Stimulated activated CD4-positive, alpha-beta T cell treated with anti-CD3 and anti-CD28 coated beads, Interleukin-2, amount 100 ng/mL, for 48 hours (primary cell): ENCODE measurements at places on chromosomes 5 and 9.

DNA sequence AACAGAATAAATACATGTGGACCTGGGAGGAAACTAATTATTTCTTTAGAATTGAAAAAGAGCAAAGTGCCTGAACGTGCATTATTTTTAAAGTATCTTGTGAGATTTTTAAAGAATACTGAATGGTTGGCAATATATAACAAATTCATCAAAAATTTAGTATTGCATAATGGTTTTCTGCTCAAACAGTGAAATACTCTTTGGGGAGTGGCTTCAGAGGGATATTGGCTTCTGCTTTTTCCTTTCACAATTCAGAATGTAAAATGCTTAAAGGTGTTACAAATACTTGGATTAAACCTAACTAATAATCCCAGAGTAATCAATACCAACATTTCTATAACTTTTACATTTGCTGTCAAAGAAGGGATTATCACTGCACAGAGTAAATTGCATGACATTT, 379.3 kb upstream of the CHD1 start:
- DNase-seq, result no peak

- no peak for DNase-seq
Measured at GRCh38 chr9:17656889-17657288, 78.0 kb downstream of the SH3GL2 start.

DNA sequence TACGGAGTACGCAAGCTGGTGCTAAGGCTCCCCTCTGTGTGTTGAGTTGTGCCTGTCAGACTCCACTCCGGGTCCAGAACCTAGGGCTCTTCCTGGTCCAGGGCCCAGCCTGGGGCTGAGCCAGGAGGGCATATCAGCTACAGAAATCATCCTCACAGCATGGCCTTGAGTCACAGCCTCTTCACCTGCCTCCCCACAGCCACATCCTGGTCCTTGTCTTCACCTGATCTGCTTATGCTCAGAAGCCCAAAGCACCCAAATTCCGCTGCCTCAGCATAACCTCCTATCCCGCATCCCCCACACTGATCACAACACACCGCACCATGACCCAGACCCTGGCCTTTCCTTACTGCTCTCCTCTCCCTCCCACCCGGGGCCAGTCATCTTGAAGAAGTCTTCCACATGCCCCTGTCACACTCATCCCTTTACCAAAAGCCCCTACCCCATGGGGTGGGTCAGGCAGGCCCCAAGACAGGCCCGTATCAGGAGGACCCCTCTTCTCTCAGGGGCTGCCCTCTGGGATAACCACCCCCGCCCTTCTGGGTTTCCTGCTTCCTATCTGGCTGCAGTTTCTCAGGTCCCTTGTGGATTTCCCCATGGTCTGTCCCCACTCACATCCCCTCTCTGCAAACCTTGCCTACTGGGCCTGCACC, 1.3 kb upstream of the IL3 start:
- no peak for DNase-seq

- DNase-seq, result no peak
Measured at GRCh38 chr9:94086486-94087345, 2.5 kb downstream of the PTPDC1 start.

DNA sequence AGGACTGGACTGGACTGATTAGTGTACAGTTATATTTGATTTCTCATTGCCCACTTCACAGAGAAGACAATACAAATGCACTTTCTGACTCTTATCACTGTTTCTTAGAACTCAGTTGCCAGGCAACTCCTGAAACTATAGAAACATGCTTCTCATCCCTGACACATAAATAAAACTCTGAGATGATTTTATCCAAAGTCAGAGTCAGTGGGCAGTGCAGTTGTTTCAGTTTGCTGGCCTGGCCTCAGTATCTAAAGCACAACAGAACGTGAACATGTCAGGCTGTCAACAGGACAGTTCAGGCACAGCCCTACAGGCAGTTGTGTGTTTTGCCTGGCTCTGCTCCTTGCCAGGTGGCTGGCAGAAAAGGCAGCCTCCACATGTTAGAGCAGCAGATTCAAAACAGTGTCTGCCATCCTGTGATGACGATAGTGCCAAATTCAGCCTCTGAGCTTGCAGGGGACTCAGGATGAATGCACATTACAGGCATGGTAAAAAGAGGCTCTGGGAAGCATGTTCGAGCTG, 65.1 kb upstream of the CCDC152 start:
- no peak for DNase-seq

DNA sequence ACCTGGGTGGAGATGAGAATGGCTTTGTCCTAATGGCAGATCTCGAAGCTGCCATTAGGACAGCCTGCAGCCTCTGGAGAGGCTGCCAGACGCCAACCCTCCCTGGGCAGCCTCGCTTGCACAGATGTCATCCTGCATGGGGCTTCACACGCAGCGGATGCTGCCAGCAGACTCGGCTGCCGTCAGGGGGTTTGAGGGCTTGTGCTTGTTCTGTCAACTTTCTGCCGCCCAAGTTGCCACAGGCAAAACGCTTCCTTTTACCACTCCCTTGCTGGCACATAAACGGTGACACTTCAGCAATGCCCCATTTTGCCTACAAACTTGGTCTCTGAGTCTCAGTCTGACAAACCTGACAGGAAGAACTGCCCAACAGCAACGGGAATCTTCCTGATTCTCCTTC, 24.7 kb downstream of the DAP start:
- no peak for DNase-seq

GRCh38 chr5:5139777-5140478, at the start of gene ADAMTS16:
TSS of gene ADAMTS16 (plus strand) at chr5:5140330. CDS start at chr5:5140468, 138 bp downstream.
- DNase-seq, result no peak

DNA sequence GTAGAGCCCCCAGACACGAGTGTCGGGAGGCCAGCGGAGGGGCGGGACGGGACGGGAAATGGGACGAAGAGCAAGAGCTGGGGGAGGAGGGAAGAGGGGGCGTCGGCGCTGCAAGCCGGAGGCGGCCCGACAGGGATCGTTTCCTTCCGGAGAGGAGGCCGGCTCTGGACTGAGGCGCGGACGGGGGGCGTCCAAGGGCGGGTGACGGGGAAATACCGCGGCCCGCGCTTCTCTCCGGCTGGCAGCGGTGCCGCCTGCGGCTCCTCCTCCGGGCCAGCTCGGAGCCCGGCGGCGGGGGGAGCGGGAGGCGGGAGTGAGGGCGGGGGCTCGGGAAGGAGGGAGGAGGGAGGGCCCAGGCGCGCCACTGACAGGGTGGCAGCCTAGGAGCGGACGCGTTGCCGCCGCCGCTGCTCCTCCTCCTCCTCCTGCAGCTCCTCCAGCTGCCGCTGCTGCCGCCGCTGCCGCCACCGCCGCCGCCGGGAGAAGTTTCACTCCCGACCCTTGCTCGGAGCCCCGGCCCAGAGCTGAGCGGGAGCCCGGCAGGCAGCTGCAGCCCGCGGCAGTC, at the start of gene CHSY3:
Gene CHSY3 (plus strand): TSS at position 364 of the 565 bp plus-strand sequence.
- peak; percentile 23 for DNase-seq

DNA sequence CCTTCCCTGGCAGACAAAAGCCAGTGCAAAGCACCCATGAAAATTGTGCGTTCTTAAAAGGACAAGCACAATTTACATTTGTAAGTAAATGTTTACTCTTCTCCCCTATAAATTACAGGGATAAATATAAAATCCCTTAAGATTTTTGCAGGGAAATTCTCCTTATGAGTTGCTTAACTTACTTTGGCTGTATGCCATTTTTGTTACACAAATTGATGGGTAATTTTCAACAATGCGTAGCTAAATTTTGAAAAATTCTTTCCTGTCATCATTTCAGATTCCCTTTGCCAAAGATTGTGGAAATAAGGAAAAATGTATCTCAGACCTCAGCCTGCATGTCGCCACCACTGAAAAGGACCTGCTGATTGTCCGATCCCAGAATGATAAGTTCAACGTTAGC, 64.2 kb upstream of the ITGA2 start:
- DNase-seq, result no peak

- no peak for DNase-seq
Measured at GRCh38 chr9:7823651-7824050, 24.1 kb upstream of the DMAC1 start.

DNA sequence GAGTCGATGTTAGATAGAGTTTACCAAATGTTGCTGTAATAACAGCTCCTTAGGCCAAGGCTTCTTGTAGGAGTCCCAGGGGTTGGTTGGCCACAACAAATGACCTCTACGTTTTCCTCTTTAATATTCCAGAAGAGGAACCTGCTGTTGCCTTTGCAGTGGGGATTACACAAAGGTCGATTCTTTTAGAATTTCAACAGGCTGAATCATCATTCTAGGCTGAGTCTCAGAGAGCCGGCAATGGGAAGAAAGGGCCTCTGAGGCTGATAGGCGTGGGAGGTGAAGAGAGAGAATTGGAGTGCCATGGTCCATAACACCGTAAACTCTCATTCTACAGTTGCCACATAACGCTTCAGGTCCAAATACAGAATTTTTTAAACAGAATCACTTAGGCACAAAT, 405.9 kb upstream of the DAP start:
- no peak for DNase-seq

DNA sequence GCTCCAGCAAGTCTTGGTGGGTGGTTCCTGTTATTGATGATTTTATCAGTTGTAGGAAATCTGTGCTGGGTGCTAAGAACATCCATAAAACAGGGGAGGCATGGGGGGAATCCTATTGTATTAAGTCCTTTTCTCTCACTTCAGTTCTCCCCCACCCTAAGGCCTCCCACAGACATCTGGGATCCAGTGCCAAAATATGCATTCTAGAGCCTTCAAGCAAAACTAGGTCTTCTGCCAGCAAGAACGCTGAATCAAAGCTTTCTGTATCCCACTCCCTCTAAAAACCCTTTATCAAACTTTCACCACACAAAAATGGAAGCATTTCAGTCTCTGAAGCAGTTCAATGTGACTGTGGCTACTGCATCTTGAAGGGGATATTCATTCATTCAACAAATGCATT, 281.9 kb downstream of the GAS1 start:
- DNase-seq, result no peak

GRCh38 chr5:140266471-140267200, 36.3 kb downstream of the PFDN1 start:
- no peak for DNase-seq

DNA sequence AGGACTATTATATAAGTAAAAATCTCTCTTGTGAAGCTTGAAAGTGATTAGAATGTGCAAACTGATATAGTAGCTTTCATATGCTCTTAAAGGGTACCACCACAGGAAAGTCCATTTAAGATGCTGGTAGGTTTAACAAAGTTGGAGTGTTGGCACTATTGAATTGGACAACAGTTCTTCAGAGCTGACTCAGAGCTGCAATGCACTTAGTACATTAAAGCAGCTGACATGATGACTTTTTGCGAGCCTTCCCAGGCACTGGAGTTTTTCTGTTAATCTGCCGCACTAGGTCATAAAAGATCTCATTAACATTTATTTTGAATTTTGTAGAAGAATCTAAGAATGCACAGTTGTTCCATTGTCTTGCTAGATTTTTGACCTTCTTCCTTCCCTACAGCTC, 243.8 kb downstream of the ADAMTSL1 start:
- DNase-seq, result no peak

GRCh38 chr5:160468363-160468975, 46.8 kb downstream of the PTTG1 start:
- no peak for DNase-seq

GRCh38 chr9:115777610-115778009, 376.0 kb upstream of the PAPPA start:
- no peak for DNase-seq

GRCh38 chr5:113266227-113266912, 168.4 kb downstream of the TSSK1B start:
- no peak for DNase-seq

DNA sequence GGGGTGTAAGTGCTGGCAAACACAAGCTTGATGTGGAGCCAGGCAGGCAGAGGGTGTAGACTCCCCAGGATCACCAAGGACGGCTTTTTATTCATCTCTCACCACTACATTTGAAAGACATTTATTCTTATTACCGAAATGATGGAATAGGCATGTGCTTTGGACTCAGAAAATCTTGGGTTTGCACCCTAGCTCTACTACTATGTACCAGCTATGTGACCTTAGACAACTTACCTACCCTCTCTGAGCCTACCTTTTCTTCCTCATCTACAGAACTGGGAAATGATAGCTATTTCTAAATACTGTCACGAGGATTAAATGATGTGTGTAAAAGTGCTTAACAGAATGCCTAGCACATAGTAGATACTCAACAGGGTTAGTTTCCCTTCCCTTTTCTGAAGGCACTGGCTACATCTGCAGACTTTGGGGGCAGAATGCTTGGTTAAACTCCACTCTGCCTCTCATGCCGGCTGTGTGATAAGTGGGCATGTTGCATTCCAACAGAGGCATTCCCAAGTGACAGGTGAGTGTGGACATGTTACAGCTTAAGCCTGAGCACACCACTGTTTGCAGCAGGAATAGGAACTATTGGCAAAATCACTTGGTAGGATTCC, 94.8 kb downstream of the SLC1A3 start:
- no peak for DNase-seq

GRCh38 chr5:75167345-75167744, 69.3 kb downstream of the ANKRD31 start:
- DNase-seq, result no peak

- DNase-seq, result no peak
Measured at GRCh38 chr9:34145165-34145564, 18.7 kb upstream of the DCAF12 start.

GRCh38 chr9:83219924-83220438, 157.0 kb upstream of the RASEF start:
- DNase-seq, result no peak

DNA sequence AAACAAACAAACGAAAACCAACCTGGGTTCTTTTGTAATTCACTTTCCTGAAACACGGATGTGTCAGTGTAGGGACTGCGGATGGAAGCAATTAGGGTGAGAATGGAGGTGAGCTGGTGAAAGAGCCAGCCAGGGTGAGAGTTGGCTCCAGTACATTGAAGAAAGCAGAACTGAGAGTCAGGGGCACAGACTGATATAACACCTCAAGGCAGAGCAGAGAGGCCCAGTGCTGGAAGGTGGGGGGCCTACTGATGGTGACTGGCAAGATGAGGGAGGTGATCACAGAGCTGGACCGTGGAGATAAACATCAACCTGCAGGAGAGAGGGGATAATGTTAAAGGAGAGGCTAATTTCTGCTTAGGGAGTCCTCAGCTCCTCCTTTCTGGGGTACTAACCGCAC, 221.1 kb downstream of the MAN2A1 start:
- DNase-seq, result no peak

DNA sequence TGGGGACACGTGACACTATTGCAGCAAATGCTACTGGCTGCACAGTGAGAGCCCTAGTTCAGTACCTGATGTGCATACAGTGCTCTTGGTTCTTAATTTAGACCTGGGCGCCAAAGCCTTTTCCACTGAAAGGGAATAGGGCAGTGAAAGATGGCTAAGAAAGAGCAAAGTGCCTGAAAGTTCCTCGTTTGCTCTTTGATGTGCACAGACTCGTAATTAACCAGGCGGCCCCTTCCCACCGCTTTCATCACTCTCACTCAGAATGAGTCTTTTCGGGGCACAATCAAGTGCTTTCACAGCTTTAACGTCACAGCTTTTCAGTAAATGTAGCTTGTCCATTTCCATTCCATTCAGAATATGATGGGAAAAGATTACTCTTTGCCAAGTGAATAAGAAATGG, 116.6 kb upstream of the ADRA1B start:
- no peak for DNase-seq

DNA sequence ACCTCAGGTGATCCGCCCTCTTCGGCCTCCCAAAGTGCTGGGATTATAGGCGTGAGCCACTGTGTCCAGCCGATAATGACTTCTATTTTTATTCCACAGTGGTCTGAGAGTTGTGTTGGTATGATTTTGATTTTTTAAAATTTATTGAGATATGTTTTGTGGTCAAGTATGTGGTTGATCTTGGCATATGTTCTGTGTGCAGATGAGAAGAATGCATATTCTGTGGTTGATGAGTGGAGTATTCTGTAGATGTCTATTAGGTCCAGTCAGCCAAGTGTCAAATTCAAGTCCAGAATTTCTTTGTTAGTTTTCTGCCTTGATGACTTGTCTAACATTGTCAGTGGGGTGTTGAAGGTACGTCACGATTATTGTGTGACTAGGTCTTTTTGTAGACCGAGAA, 338.2 kb upstream of the TARS1 start:
- no peak for DNase-seq
